ENCODE measurements at places on chromosomes 5 and 9. TPM values are rescaled to one million over a fixed set of nuclear protein-coding genes. Genes with fewer than 3 reads are reported as not detected.

The PDZD2 gene
- total RNA-seq = 0.19 TPM

The SDHA gene
- 92.2 TPM for total RNA-seq

The SV2C gene
- 0.02 TPM for total RNA-seq

The PCDHA9 gene
- total RNA-seq = not detected

The TLE4 gene
- 9.8 TPM for total RNA-seq

The HTR1A gene
- not detected for total RNA-seq

The FGD3 gene
- total RNA-seq = 0.36 TPM

The SLC6A19 gene
- 0.07 TPM for total RNA-seq

The PIP5K1B gene
- total RNA-seq = not detected

The HAVCR2 gene
- 0.20 TPM for total RNA-seq

The CCNG1 gene
- total RNA-seq = 65.4 TPM

The KIF12 gene
- total RNA-seq = 2.3 TPM

The PAXX gene
- total RNA-seq = 67.3 TPM

The POLK gene
- 11.2 TPM for total RNA-seq

The GFI1B gene
- not detected for total RNA-seq

The SPINK5 gene
- not detected for total RNA-seq

The GM2A gene
- 18.3 TPM for total RNA-seq

The HSPB3 gene
- total RNA-seq = not detected

The TUT7 gene
- 13.8 TPM for total RNA-seq

The CCL21 gene
- not detected for total RNA-seq

Measured in A549 treated with ZK216348 at 1 μM for 4 hours (cell line).